Stimulated activated CD4-positive, alpha-beta T cell treated with anti-CD3 and anti-CD28 coated beads, Interleukin-2, amount 100 ng/mL, for 24 hours (primary cell): ENCODE measurements at places on chromosomes 12 and 14.

DNA sequence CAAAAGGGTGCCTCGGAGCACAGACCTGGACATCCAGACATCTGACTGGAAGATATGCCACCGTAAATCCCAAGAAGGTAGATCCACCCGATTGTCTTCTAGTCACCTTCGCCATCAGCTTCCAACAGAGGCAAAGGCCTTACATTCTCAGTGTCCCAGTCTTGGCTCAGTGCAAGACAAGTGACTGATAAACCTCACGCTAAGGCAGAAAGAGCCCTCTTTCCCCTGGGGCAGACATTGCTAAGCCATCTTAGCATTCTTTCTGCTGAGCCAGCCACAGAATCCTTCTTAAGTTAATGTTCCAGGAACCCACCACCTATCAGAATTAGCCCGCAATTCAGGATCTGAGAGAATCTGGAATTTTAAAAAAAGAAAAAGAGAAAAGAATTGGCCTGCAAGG, 4.3 kb upstream of the PLEKHG6 start:
- DNase-seq: no peak

- DNase-seq: no peak
Measured at GRCh38 chr12:12563290-12563928, 746 bp upstream of the DUSP16 start.

GRCh38 chr12:103773109-103773910, 67.7 kb downstream of the NT5DC3 start:
- no peak for DNase-seq

- DNase-seq: no peak
Measured at GRCh38 chr12:42960087-42960527, 370.6 kb upstream of the PRICKLE1 start.

DNA sequence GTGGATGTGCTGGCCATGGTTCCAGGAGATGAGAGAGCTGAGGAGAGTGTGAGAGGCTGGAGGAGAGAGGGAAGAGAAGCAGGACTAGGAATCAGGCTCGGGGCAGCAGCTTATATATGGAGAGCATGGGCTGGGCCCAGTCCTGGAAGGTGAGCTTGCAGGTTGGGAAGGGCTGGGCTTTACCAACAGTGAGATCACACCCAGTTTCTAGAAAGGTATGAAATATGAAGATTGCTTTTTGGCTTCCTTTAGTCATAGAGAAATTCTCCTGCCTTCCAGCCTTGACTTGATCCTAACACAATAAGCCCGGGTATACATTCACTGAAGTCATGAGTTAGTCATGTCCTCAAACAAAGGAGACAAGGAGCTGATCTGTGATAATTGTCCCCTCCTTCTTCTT, at the start of gene KRT6A:
TSS of gene KRT6A (minus strand) at position 86 of the 400 bp plus-strand sequence. CDS start at position 17, 69 bp downstream.
- no peak for DNase-seq

- no peak for DNase-seq
Measured at GRCh38 chr14:76375947-76376404, at the start of gene ESRRB. TSS of gene ESRRB (plus strand) at chr14:76376137. CDS start at chr14:76376402, 265 bp downstream.

DNA sequence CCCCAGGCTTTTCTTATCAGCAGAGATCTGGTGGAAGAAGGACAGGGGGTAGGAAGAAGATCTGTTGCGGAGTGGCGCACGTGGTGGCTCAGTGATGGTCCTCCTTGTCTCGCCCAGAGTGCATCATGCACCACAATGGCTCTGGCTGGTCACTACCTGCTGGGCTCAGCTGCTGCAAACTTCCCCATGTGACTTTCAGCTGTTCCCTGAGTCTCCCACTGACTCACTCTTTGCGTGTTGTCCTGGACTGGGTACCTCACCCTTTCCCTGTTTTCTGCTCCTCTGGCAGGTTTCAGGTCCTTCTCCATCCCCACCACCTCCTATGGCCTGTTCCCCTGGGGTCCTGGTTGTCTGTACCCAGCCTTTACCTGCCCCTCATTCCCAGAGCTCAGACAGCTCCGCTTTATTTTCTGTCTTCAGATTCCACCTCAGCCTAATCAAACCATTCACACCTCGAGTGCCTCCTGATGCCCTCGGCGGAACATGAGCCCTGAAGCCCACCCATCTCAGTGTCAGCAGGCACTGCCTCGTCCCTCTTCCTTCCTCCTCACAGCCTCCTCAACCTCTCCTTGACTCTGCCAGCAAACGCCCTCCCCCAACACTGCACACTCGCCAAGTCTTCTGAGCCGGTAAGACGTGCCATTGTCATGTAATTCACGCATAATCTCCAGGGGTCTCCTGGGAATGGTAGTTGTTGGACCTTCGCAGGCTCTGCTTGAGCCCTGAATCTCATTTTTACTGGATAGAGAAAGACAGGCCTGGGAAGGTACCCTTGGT, 1.8 kb downstream of the C1R start:
- no peak for DNase-seq

DNA sequence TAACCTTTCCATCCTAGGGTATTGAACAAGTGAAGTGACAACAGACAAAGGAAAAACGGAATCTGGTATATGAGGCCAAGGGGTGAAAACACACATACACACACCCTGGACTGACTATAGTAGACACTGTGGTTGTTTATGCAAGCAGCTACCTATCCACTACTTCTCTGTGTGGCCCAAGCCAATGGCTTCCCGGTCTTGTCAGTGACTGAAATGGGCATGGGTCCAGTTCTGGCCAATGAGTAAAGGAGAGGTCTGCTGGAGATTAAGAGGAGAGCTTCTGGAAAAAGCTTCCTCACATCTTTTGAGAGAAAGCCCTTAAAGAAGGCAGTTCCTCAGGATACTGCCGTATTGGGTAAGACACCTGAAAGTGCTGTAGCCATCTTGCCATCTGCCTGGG, 19.3 kb downstream of the MBIP start:
- no peak for DNase-seq

GRCh38 chr12:46071769-46072624, 81.6 kb upstream of the SCAF11 start:
- peak; percentile 67 for DNase-seq

DNA sequence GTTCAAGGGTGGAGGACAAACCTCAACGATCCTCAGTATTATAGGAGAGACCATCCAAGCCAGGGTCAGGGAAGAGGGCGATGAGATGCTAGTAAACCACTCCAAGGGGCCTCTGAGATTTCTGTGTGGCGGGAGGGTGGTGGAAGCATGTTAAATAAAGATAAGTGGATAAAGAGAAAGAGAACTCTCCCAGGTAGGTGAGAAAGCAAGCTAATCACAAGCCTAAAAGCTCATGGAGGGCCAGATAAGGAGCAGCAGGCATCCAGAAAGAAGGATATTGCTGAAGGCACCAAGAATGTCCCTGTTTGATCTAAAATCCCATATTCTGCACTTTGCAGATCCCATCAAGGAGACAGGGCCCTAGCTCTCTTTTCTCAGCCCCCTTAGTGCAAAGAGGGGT, 48.3 kb upstream of the PARP11 start:
- DNase-seq: no peak

DNA sequence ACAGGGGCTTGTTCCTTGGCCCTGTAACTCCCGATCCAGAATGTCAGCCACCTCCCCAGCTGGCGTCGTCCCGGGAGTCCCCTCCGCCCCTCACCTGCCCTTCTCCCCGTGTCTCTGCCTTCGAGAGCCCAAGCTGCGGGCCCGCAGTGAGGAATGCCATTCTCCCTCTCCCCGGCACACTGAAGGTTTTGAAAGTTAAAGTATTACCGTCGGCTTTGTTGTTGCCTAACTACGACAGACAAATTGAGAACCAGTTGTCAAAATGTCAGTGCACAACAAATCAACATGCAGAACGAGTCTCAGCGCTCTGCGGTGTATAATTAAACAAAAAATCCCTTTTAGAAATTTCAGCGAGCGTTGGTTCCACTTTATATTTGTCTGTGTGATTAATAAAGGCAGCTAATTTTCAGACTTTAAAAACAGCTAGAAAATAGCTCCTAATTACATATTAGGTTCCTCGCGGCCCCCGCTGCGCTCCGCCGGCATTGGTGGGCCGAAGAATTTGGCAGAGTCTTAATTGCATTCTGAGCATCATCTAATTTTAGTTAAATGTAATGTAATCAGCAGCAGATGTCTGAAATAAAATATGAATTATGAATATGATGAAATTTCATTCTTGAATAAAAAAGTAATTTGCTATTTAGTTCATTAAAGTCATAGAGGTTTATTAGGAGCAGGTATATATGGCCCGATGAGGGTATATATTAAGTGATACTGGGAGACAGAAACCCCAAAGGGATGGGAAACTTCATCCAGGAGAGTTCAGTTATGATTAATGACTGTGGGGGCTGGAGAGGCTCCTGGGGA, 40.3 kb downstream of the MVK start:
- DNase-seq: no peak

- DNase-seq: no peak
Measured at GRCh38 chr12:69655616-69656340, 43.3 kb downstream of the BEST3 start.

- DNase-seq: no peak
Measured at GRCh38 chr12:89250213-89250612, 102.1 kb downstream of the DUSP6 start.

GRCh38 chr14:66152747-66153146, 333.4 kb upstream of the CCDC196 start:
- no peak for DNase-seq

DNA sequence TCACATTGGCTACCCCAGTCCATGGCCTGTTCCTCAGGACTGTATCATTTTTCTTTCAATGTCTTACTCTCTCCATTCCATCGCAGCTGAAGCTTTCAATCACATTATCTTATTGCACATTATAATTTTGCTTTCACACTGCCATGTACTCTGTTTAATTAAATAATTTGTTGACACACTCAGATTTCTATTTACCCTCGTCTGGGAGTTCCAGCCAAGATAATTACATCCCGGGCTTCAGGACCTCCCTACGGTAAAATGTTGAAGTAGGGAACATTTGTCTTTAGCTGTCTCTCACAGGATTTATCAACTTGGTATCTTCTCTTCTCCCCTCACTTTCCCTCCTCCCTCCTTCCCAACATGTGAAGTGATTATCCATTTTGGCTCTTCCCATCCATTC, 177.2 kb upstream of the RASSF8 start:
- DNase-seq: no peak

- DNase-seq: no peak
Measured at GRCh38 chr12:106265116-106265515, 17.3 kb upstream of the CKAP4 start.

GRCh38 chr14:100121643-100122480, 37.6 kb downstream of the DEGS2 start:
- no peak for DNase-seq

DNA sequence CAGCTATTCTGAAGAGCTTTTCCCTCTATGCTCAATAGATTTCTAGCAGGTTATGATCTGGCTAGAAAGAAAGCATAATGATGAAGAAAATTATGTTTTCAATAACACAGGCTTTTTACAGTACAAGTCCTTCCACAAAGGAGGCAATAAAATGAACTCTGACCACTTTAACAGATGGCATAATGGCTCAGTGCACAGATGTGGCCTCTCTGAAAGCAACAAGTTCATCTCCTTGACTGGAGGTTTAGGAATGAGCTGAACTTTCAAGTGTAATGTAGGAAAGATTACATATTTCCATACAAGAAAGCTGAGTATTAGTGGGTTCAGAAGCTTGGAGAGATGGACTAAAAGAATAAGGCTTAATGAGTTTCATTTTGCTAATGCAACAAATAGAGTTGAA, 147.4 kb downstream of the EFCAB11 start:
- DNase-seq: no peak

DNA sequence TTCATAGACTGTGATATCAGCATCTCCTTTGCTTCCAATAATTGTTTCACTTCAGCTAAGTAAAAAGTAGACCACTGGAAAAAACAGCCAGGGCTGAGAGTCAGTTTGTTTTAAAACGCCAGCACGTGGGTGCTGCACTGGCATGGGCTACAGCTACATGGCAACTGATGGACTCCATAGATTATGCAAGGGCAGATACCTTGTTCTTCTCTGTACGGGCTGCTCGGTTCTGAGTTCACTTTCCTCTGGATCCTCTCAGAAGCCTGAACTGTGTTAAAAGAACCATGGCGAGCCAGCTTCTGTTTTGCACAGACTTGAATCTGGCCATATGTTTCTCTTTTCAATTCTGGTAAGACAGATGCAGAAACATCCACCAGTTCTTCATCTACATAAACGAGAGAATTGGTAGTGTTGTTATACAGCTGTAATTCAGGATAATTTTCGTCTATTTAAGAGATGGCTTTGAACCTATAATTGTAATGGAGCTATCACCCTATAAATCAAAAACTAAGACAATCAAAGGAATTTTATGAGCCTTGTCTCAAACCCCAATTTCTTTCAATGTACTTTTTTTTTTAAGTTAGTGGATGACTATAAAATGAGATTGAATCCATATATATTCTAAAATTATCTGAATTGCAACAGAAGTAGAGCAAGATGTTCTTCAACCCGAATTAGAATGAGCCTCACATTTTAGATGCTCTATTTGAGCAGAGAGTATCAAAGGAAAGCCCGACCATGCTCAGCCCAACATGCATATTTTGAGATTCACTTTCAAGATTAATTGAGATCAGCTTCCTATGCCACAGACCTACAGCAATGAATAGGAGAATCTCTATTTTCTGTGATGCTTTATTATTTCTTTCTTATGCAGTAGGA, 31.5 kb downstream of the E2F7 start:
- no peak for DNase-seq

DNA sequence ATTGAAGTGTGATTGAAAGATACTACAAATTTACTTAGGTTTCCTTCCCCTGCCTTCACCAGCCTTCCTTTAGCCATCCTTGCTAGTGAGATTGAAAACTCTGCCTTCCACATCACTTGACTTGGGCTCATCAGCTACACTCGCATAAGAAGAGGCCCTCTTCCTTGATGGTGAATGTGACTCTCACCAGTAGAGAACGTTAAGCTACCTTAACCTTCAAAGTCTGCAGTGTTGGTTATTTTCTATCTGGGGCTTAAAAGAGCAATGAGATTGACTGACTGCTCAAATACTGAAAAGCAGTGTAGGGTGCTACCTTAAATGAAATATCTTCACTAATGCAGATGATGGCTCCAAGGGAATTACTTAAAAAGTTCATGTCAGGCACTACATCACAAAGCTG, 271.8 kb downstream of the EGLN3 start:
- DNase-seq: no peak
